ENCODE measurements at places on chromosomes 1 and 21.

DNA sequence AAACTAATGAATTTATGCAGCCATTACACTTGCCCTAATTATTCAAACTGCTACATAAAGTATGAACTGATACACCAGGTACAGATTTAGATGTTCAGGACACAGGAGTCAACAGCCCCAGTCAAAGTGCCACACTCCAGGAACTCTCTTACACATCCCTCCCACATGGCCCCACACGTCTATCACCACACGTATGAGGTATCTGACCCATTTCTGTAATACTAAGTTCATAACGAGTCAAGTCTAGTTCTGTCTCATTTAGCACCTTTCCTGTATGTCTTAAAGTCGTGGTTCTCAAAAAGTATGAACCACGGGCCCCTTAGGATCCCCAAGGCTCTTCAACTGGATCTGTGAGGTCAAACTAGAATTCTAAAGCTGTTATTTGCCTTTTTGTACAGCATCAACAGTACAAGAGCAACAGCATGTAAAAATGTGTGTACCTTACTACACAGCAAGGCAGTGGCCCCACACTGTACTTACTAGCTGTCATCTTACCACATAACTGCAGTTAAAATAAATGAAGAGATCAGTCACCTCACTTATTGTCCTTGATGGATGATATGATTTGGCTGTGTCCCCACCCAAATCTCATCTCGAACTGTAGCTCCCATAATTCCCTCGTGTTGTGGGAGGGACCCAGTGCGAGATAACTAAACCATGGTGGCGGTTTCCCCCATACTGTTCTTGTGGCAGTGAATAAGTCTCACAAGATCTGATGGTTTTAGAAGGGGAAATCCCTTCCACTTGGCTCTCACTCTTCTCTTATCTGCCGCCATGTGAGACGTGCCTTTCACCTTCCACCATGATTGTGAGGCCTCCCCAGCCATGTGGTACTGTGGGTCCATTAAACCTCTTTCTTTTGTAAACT is 42.6 kb downstream of the SIPA1L2 start:
- no peak for DNase-seq

- DNase-seq: no peak
These were observed 9.3 kb upstream of the EIF2B3 start for GRCh38 chr1:44995467-44996238.

- DNase-seq: no peak
These were observed 68.4 kb downstream of the TNR start for GRCh38 chr1:175675017-175675416.

- DNase-seq: no peak
These were observed 122.3 kb downstream of the SYF2 start for GRCh38 chr1:25110036-25110435.

- DNase-seq: no peak
These were observed 65.0 kb upstream of the DISP3 start for GRCh38 chr1:11413986-11414391.

GRCh38 chr1:27220096-27220495 is 14.3 kb upstream of the WDTC1 start:
- DNase-seq: no peak

DNA sequence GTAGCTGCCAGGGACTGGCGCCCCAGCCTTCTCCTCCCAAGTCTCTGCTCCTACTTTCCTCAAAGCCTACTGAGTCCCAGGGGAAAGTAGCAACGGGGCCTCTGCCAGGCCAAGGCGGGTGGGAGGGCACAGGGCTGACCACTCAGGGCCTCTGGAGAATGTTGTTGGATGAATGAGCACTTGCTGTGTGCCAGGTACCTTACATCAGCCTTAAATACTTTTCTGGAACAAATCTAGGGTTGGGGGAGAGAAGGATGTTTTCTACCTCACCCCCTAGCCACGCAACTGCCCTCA is 119.3 kb upstream of the ZBTB40 start:
- no peak for DNase-seq

GRCh38 chr1:59674595-59674994 is 140.2 kb upstream of the HOOK1 start:
- DNase-seq: peak; percentile 70
